Activated naive CD8-positive, alpha-beta T cell treated with anti-CD3 and anti-CD28 coated beads, Interleukin-2, amount 10 ng/mL, durations not matched to agents 7 days and 5 days (primary cell): ENCODE measurements at places on chromosomes 3 and 15. TPM values are rescaled to one million over a fixed set of nuclear protein-coding genes. Genes with fewer than 3 reads are reported as not detected.

GRCh38 chr15:38220606-38221273 is 31.9 kb upstream of the SPRED1 start:
- no peak for DNase-seq

DNA sequence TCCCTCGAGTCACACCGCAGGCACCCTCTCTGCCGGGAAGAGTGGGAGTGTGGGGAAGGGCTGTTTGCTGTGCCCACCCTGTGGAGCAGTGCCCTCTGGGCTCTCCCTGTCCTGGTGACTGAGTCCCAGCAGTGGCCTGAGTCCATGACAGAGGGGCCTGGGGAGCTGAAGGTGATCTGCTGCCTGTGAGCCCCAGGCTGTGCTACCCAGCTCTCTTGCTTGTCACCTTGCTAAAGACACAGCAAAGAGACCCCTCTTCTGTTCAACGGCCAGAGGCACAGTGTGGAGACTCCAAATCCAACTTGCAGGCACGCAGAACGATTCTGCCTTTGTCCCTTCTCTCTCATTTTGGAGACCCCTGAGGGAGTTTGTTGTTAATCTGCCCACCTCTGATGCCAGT is 232.6 kb downstream of the OPA1 start:
- DNase-seq = no peak

MFSD1 gene
- total RNA-seq = 26.2 TPM

TMEM266 gene
- total RNA-seq = not detected

ARGFX gene
- not detected for total RNA-seq

- DNase-seq = no peak
These were observed 28.9 kb upstream of the OCA2 start for GRCh38 chr15:28128031-28128430.

- no peak for DNase-seq
These were observed 2.2 kb upstream of the LYZL4 start for GRCh38 chr3:42412526-42413155.

GRCh38 chr3:46124216-46125177 is 83.6 kb downstream of the CCR1 start:
- DNase-seq = no peak

CCDC80 gene
- total RNA-seq = not detected

DNA sequence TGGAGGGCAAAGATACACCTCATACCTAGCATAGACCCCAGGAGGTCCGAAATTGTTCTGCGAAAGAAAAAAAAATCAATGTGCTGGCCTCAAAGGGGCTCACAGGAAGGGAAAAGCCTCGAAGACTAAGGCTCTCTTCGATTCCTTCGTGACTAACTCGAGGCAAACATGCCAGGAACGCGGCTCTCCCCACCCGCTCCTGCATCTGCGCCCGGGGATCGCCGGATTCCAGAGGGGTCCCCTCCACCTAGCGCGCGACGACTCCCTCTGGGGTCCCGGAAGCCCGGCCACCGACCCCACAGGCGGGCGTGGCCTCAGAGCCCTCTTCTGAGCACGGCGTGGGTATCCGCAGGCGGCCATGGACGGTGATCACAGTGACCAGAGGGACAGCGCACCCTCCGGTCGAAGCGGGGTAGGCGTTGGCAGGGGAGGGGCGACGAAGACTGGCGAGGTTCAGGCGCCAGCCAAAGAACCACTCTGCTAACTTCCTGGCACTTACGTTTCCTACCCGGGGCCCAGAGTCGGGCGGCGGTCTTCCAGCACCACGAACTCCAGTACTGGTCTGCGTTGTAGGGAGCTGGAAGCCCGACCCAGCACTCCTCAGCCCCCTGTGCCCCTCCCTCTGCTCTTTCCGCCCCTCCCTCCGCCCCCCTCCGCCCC is 515 bp upstream of the EIF3J start:
- DNase-seq = peak; percentile 81

NEK11 gene
- 3.1 TPM for total RNA-seq

DNA sequence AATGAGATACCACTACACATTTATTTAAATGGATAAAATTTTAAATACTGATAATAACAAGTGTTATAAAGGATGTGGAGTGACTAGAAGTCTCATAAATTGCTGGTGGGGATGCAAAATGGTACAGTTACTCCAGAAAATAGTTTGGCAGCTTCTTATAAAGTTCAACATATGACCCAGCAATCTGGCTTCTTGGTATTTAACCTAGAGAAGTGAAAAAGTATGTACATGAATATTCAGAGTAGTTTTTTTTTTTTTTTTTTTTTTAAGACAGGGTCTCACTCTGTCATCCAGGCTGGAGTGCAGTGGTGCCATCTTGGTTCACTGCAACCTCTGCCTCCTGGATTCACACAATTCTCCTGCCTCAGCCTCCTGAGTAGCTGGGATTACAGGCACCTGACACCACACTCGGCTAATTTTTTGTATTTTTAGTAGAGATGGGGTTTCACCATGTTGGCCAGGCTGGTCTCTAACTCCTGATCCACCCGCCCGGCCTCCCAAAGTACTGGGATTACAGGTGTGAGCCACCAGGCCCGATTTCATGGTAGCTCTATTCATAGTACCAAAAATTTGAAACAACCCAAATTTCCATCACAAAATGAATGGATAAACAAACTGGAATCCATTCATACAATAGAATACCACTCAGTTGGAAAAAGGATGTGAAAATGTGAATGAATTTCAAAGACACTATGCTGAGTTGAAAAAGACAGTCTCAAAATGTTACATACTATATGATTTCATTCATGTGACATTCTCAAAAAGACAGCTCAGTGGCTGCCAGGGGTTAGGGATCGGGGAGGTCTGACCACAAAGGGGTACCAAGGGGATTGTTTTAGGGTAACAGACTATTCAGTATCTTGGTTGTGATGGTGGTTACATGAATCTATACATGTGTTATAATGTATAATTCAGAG is 14.4 kb downstream of the RRP9 start:
- DNase-seq = no peak

CEP97 gene
- total RNA-seq = 21.5 TPM

DNA sequence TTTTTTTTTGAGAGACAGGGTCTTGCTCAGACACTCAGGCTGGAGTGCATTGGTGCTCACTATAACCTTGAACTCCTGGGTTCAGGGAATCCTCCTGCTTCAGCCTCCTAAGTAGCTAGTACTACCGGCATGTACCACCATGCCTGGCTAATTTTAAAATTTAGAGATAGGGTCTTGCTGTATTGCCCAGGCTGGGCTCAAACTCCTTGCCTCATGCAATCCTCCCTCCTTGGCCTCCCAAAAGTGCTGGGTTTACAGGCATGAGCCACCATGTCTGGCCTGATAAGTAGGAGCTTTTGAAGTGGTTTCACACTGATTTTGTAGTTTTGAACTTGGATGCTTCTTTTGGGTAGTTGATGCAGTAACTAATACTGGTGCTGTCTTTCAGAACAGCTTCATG is 7.8 kb downstream of the MAP2K1 start:
- no peak for DNase-seq

DNA sequence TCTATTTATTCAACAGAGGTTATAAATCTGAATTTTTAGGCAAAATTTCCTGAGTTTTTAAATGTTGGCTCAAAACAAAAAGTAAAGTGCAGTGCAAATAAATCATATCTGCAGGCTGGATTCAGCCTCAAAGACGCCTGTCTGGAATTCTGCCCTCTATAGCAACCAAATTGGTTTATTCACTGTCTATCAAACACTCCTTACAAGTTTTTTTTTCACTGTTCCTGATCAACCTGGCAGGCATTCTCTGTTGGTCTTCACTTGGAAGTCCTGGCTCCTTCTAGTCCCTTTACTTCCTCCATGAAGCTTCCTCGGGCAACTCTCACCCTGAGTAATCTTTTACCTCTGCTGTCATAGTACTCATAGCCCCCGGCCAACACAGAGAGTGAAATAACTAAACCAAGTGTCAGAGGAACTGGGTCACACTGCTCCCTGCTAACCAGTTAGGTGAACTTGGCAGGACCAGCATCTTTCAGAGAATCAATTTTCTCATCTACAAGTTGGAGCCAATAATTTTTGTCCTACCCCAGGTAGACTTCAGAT is 36.8 kb upstream of the TIPARP start:
- no peak for DNase-seq

DNA sequence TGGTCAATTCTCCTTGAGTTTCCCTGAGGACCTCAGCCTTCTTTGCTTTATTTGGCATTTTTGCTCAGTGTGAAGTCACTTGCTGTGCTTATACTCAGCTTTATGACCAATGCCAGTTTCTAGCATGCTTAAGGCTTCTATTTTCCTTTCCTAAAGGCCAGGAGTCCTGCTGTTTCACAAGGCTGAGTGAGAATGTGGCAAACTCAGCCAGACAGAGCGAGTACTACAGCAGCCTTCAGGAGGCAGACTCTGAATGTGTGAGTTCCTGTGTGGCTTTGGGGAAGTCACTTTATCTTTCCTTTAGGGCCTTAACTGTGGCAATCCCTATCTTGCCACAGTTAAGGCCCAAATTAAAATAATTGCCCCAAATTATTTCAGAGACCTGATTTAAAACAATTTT is 213.2 kb upstream of the MRPL3 start:
- no peak for DNase-seq

DNA sequence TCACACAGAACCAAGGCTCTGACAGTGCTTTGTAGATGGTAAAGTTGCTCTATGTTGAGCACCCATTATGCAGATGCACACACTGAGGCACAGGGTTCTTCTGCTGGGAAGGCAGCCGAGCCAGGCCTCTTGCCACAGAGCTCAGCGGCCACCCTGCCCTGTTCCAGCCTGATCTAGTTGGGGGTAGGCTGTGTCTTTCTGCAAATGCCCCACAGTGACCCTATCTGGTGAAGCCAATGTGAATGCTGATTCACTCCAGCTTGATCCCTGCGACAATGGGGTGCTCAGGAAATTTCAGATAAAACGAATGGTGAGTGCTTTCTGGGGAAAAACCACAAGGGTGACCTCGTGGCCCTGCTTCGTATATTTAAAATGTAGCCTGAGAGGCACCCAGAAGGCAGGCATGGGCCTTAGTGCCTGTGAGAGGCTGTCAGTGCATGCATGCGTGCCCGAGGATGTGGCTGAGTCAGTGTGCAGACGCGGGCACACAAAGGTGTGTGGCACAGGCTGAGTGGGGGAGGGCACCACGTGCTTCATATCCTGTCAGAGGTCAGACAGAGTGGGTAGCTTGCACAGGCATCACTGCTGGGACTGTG is 85.7 kb downstream of the ATP2B2 start:
- no peak for DNase-seq

- DNase-seq = peak; percentile 60
These were observed 74.9 kb downstream of the DAPK2 start for GRCh38 chr15:63971427-63971805.

MCTP2 gene
- 26.1 TPM for total RNA-seq
